ENCODE measurements at places on chromosomes 2 and 18.

GRCh38 chr2:239230318-239231052, 170.3 kb downstream of the HDAC4 start:
- DNase-seq, result peak; percentile 43

DNA sequence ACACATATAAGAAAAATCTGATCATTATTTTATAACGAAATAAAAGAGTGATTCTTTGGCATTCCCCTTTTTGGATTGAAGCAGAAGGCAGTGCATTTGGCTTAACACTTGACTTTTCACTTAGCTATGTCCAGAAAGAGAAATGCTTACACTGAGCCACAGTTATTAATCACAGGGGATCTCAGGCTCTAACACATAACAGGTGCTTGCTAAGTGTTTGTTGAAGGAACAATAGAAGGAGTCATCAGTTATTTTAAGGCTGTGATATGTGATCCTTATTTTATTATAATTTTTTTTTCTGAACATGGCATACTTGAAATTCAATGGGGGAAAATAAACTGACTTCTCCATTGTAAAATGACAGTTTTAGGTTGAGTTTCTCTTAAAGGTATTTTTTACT, 209.5 kb downstream of the UBE2E3 start:
- no peak for DNase-seq

- no peak for DNase-seq
Measured at GRCh38 chr2:55932843-55933242, 9.3 kb upstream of the EFEMP1 start.

DNA sequence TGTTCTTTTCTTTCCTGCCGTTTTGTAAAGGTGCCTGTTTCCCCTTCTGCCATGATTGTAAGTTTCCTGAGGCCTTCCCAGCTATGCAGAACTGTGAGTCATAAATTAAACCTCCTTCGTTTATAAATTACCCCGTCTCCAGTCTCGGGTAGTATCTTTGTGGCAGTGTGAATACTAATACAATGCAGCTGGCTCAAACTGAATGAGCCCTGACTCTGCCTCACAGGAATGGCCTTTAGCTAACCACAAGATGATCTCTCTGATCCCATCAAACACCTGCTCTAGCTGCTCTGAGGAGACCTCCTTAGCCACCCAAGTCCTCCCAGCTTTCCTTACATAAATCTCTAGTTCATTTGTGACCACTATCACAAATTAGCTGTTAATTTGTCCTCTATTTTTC, 41.5 kb upstream of the CAB39 start:
- no peak for DNase-seq

DNA sequence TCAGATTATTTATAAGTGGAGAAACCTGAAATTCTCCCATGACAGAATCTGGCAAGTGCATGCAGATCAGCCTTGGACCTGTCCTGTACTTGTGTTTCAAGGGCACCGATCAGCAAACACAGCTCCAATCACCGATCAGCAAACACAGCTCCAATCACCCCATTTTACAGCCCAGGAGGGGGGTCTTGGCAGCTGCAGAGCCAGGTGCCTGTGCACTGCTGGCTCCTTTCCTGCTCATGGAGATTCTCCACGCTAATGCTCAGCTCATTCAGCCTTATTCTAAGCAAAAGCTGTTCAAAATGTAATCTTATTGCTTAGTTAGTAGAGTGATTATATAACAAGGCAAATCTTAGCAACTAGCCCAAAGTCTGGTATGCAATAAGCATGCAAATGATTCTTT, 623.1 kb upstream of the HS6ST1 start:
- no peak for DNase-seq

GRCh38 chr2:120520929-120521912, 175.3 kb downstream of the INHBB start:
- no peak for DNase-seq

DNA sequence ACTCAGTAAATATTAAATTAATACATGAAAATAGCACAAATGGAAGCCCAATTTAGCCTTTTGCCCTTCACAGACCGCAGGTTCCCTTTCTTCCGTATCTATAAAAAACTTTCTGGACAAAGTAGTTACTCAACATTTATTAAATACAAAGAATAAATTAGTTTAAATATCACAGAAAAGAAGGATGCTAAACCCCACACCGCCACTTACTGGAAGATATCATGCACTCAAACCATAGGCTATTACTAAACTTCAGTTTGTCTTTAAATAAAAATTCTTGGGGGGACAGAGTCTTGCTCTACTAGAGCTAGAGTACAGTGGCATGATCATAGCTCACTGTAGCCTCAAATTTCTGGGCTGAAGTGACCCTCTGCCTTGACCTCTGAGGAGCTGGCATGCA, 120.7 kb upstream of the FHL2 start:
- DNase-seq, result no peak

- no peak for DNase-seq
Measured at GRCh38 chr2:236054125-236054524, 114.1 kb downstream of the GBX2 start.

- DNase-seq, result no peak
Measured at GRCh38 chr2:27664154-27664574, 475 bp downstream of the SLC4A1AP start.

DNA sequence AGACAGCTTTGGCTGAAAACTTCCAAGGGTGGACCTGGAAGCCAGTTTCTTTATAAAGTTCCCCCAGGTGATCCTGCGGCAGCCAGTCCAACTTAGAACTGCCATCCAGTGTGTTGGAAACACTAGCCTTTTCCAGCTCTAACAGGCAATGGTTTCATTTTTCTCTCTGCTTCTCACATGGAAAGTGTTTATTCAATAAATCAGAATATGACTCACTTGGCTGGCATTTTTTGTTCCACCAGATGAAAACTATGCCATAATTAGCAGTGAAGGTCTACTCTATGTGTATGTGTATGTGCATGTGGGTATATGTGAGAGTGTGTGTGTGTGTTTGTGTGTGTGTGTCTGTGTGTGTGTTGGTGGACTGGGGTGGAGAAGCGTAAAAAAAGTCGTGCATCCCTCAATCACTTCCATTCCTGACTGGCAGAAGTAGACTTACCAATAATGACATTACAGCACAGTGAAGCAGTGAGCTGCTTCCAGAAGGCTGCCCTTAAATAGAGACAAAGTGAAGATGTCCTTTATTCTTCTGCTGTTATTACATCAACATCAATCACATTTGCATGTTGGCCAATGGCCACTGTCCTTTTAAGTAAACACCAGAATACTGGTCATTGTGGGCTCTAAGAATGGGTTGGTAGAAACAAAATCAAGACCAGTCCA, 90.9 kb upstream of the SETBP1 start:
- no peak for DNase-seq

GRCh38 chr18:77392321-77392720, 142.7 kb downstream of the GALR1 start:
- no peak for DNase-seq

- DNase-seq, result no peak
Measured at GRCh38 chr2:10343658-10344057, 41.0 kb downstream of the HPCAL1 start.

DNA sequence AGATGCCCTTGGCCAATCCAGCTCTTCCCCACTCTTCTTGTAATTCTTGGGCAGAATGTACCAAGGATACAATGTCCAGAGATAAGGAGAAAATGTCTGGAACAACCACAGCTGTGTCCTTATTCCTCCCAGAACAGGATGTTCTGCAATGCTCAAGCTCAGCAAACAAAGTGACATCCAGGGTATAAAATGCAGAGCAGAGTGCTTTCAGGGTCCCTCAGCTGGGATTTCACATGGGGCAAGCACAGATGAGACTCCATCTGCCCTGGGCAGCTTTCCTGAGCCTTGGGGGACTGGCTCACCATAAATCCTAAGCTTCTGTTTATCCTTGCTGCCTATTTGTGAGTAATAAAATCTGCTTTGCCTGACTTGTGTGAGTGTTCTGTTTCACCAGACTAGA, 127.4 kb downstream of the VAPA start:
- DNase-seq, result no peak

GRCh38 chr2:100273387-100273786, 48.9 kb downstream of the LONRF2 start:
- no peak for DNase-seq

DNA sequence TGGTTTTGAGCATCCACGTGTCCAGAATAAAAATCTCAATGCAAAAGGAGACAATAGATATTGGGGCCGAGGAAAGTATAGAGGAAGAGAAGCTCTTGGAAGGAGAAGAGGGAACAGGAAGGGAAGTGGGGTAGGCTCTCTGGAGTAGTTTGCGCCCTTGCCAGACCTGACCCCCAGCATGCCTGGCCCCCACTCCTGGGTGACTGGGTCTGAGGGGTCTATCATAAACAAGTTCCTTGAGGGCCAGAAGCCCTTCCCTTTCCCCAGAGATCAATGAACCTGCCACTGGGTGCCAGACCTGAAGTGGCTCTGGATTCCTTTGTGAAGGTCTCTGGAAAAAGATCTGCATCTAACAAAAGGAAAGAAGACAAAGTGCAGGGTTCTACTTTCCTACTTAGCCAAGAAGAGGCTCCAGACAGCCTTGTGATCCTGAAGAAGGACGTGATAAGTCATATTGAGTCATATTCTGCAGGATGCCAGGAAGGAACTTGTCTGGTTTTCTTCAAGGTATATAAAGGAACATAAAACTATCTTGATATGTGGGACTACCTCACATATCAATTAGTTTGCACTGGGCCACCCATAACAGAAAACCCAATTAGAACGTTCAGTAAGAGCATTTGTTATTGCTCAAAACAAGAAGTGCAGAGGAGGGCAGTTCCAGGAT, 18.7 kb upstream of the ATOH8 start:
- no peak for DNase-seq

GRCh38 chr2:236673823-236674185, 104.2 kb downstream of the ACKR3 start:
- DNase-seq, result no peak

- DNase-seq, result no peak
Measured at GRCh38 chr2:69570474-69570873, 73.1 kb downstream of the AAK1 start.

DNA sequence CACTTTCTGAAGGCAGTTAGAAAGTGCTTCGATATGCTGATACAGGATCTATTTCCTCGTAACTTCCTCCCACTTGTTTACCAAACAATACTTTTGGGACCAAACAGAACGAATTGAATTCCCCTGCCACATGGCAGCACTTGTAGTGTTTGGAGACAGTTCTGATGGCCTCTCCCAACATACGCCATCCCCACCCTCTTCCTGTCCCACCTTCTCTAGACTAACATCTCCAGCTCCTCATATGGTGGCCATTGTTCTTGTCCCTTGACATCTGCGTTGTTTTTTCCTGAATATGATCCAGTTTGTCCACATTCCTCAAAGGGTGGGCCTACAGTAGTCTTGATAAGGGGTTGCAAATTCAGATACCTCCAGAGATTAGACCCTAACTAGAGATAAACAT, 53.4 kb upstream of the ANKRD44 start:
- no peak for DNase-seq

DNA sequence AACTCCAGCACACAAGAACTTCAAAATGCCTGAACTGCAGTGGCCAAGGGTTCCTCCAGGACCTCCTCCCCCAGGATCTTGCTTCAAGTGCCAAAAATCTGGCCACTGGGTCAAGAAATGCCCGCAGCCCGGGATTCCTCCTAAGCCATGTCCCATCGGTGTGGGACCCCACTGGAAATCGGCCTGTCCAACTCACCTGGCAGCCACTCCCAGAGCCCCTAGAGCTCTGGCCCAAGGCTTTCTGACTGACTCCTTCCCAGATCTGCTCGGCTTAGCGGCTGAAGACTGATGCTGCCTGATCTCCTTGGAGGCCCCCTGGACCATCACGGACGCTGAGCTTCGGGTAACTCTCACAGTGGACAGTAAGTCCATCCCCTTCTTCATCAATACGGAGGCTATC, 306.4 kb downstream of the RBM43 start:
- no peak for DNase-seq

DNA sequence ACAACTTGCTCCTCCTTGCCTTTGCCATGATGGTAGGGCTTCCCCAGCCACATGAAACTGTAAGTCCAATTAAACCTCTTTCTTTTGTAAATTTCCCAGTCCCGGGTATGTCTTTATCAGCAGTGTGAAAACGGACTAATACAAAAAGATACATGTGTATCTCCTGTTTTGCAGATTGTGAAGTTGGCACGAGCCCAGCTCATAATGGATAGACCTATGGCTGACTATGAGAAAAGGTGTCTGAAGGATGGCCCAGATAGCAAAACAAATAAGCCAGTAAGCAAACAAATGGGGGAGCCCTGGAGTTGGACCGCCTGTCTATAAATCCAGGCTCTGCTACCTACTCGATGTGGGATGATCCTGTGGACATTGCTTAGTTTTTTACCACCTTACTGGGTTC, 15.5 kb upstream of the PRKCE start:
- no peak for DNase-seq

DNA sequence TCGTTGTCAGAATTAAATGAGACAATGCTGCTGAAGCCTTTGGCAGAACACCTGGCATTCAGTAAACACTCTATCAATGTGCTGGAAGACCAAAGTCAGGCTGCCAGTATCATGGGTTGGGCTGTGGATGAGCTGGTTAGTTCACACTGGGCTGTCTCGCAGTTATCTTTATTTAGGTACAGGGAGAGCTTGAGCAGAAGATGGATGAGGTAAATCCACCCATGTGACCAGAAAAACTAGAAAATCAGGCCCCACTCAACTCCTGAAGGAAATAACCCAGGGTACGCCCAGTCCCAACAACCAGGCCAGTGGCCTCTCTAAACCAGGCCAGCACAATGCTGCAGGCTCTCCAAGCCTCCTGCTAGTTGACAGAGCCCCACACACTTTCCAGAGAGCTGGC, 330.3 kb downstream of the TNS1 start:
- DNase-seq, result no peak

DNA sequence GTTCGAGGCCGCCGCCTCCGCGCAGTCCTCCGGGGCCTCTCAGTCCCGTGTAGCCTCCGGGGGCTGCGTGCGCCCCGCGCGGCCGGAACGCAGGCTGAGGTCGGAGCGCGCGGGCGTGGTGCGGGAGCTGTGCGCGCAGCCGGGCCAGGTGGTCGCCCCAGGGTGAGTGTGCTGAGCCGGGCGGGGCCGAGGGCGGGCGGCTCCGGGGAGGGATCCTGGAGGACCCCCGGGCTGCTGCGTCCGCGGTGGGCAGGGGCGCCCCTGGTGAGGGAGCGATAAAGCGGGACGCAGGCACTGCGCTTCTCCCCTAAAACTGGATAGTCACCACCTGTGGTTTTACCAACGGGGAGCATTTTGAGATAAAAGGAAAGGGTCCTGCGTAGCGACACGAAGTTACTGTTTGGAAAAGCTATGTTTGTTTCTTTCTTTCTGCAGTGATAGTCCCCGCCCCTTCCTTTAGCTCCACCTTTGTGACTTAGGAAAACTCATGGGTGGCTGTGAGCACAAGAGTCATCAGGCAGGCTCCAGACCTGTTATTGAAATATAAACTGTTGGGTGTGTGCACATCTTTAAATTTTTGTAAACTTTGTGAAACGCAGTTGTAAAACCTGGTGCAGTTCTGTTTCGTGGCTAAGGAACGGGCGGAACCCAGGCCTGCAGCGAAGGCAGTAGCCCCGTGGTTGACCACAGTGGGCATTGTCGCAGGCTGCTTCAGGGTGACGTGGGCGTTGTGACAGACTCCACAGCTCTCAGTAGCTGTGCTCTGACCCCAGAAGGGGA, 687 bp downstream of the CTDP1 start:
- DNase-seq, result peak; percentile 47

DNA sequence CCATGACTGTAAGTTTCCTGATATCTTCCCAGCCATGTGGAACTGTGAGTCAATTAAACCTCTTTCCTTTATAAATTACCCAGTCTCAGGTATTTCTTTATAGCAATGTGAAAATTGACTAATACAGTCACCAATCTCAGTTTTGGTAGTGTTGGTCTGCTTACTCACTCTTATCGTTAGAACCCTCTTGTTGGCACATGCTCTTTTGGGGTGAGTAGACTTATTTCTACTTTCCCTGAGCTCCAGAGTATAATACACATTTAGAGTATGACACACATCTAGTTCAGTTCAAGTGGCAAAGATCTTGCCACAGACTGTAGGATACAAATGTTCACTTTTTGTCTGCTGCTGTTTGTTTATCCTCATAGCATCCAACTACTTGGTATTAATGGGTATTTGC, 347.5 kb upstream of the CELF4 start:
- no peak for DNase-seq

Data from central memory CD4-positive, alpha-beta T cell (primary cell).